ENCODE measurements at places on chromosomes 3 and 15. TPM values are rescaled to one million over a fixed set of nuclear protein-coding genes. Genes with fewer than 3 reads are reported as not detected.

Gene RGMA
- 12.4 TPM for total RNA-seq

Gene CPA3
- total RNA-seq = not detected

DNA sequence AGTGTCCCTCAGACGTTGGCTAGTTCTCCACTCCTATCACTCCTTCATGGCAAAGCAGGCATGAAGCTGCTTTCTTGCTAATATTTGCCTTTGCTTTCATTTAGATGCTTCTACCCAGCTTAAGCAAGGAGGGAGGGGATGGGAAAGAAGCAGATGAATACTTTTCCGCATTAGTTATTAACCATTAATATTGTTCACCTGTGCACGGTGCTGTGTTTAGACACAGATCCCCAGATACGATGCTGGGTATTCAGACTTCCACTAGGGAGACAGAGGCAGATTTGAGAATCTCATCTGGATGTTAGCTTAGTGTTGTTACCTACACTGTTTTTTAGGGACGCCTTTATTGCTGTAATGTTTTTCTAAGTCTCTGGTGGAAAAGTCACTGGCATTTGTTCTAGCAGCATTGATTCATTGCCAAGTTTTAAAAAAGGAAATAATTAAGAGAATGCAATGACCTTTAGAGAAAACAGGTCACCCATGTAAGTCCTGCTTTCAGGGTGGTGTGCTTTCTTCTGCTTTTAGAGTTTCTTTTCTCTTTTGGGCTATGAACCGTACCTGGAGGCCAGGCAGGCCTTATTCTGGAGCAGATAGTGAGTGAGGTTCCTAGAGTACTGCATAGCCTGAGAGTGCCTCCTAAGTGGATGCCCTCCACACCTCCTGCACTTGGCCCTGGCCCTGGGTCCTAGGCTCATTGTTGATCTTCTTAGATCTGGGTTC, 55.5 kb downstream of the MYZAP start:
- H3K4me1 ChIP-seq = peaks cover 5% of the 10 kb centered on the region
- H3K36me3 ChIP-seq = no peaks in the 10 kb centered on the region

DNA sequence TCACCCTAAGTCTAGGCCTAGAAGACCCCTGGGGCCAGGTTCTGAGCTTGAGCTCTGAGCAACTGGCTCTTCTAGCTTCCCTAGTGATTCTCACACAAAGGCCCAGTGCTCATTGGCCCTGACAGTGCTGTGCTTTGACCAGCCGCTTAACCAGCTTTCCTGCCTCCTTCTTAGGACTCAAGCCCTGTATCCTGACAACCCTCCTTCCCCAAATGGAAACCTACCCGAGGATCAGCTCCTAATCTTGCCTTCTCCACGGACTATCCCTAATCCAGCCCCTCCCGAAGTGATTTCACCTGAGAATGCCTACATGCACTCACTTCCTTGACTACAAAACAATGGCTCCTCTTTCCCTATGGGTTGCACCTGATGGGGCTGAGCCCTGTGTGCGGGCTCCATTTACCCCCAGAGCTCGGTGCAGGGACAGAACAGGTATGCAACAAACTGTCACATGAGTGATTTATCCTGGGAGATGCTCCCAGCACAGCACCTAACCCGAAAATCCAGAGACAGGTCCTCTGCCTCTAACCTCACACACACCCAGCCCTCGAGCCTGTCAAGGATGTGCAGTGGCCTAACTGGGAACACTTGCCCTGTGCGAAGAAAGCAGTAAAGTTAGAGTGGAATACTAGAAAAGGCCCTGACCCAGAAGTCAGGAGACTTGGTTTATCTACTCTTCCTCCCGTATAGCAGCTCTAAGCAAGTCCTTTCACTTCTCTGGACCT, 2.3 kb downstream of the MEGF11 start:
- no peak overlapping the region for H3K27ac ChIP-seq
- H3K36me3 ChIP-seq = no peaks in the 10 kb centered on the region
- H3K4me3 ChIP-seq = no peak overlapping the region
- H3K27me3 ChIP-seq = peaks cover 75% of the 10 kb centered on the region
- H3K4me1 ChIP-seq = peaks cover 17% of the 10 kb centered on the region

GRCh38 chr3:51814034-51814433, 35.0 kb upstream of the IQCF6 start:
- H3K27ac ChIP-seq = no peak overlapping the region
- no peak overlapping the region for H3K4me3 ChIP-seq
- no peaks in the 10 kb centered on the region for H3K36me3 ChIP-seq
- H3K4me1 ChIP-seq = no peaks in the 10 kb centered on the region
- no peak for DNase-seq
- H3K27me3 ChIP-seq = peaks cover 5% of the 10 kb centered on the region

- H3K27me3 ChIP-seq = no peaks in the 10 kb centered on the region
- H3K4me1 ChIP-seq = peaks cover 3% of the 10 kb centered on the region
- no peaks in the 10 kb centered on the region for H3K36me3 ChIP-seq
- H3K27ac ChIP-seq = no peak overlapping the region
These were observed 14.0 kb downstream of the VILL start for GRCh38 chr3:38004415-38005075.

DNA sequence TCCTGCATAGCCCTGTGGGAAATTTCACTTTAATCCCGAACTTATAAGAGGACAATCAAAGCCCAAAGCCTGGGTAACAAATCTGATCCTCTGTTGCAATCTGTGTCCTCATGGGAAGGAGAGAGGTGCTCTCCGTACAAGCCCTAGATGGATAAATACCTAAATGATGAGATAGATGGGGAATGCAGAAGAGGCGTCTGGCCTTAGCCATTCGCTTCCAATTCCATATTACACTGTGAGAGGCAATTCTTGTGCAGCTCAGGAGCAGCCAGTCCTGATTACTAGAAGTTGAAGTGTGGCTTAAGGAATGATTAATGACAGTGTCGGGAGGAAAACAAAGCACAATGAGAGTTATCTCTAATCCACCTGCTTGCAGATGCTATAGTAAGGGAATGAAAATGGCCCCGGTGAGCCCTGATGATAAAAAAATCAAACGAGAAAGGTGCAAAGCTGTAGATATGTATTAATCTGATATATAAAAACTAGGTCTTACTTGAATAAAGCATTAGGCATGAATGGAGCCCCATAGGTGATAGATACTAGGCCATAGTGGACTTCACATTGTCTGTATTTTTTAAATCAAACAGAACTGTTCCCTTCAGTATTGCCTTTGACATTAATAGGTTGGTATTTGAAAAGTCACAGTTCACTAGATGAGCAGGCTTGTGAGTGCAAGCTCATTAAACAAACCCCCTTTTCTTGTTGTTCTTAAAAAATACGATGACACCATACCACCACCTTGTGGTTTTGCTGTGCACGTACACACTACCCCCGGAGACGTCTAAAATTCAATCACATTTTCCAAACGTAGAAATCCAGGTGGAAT, 54.2 kb upstream of the TMCO5A start:
- no peaks in the 10 kb centered on the region for H3K36me3 ChIP-seq
- H3K27me3 ChIP-seq = peaks cover 34% of the 10 kb centered on the region
- H3K4me3 ChIP-seq = no peak overlapping the region
- peaks cover 29% of the 10 kb centered on the region for H3K4me1 ChIP-seq

GRCh38 chr15:73371812-73372211, 3.1 kb upstream of the HCN4 start:
- no peak overlapping the region for H3K4me3 ChIP-seq
- H3K27me3 ChIP-seq = peaks cover 59% of the 10 kb centered on the region
- no peak for DNase-seq
- peaks cover 4% of the 10 kb centered on the region for H3K4me1 ChIP-seq
- no peaks in the 10 kb centered on the region for H3K36me3 ChIP-seq

- H3K27ac ChIP-seq = no peak overlapping the region
- no peak overlapping the region for H3K4me3 ChIP-seq
- no peaks in the 10 kb centered on the region for H3K27me3 ChIP-seq
- DNase-seq = no peak
- H3K4me1 ChIP-seq = peaks cover 12% of the 10 kb centered on the region
These were observed 87.8 kb upstream of the LMOD3 start for GRCh38 chr3:69210068-69210730.

DNA sequence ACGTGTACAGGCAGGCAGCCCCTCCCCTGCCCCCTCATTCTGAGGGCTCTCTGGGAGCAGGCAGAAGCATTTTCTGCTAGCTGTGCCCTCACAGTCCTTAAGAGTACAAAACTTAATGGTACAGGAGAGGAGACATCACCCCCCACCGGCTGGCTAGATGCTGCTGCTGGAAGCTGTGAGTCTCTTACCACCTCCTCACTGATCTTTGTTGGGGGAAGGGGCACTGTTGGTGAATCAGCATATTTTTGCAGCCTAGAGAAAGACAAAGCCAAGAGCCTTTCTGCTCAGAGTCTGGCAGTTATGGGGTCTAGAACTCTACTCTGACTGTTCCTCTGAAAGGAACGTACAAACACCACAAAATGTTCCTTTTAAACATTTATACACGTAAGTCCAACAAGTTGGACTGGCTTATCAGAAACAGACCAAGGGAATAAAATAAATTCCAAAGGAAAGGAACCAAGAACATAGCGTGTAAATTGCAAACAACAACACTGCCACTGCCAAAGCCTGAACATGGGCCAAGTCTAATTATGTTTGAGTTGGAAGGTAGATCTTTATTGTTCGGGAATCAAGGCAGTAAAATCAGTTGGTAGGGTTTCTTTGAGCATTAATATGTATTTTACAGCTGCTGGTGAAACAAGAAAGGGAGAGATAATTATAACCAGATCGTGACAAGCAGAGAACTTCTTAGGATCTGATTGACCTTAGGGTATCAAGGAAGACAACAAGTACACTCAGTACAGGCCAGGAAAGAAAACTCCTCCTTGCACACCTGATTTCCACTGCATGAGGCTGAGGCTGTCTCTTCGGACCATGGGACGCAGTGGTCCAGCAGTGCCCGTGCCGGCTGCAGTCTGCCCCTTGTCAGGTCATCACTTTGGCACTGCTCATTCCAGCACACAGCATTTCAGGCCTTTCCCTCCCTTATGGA, 27.4 kb downstream of the CLK3 start:
- peak overlapping the region; percentile 49 for H3K27ac ChIP-seq
- H3K27me3 ChIP-seq = no peaks in the 10 kb centered on the region
- H3K4me3 ChIP-seq = no peak overlapping the region
- peaks cover 11% of the 10 kb centered on the region for H3K36me3 ChIP-seq
- peaks cover 12% of the 10 kb centered on the region for H3K4me1 ChIP-seq

All from osteocyte (in vitro differentiated cells).